Lung microvascular endothelial cell (primary cell): ENCODE measurements at places on chromosomes 2 and 18.

- no peak for DNase-seq
Measured at GRCh38 chr2:26582890-26583289, 58.3 kb downstream of the CIB4 start.

DNA sequence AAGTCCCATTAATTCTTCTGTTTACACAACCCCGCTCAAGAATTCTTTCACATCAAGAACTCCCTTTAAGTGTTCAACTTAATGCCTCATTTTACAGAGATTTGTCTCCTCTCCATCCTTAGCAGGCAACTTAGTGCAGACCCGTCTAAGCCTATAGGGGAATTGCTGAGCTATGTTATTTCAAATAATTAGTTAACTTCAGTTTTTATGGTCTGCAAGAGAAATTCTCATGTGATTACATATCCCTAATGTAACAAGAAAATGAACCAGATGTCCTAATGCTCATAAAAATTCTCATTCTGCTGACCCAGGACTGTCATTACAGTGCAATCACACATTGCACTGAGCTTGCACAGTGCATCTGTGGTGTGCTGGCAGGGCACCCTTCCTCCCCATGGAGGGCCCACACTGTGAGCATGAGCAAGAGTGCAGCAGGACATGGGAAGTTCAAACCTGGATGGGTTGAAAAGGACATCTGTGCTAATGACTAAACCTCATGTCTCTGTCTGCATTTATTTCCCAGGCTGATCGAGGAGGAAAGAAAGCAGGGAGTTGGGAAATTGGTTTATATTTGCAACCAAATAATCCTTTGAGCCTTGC is 97.1 kb downstream of the COL5A2 start:
- DNase-seq, result no peak

GRCh38 chr2:69501301-69501700 is 64.1 kb upstream of the NFU1 start:
- DNase-seq, result no peak

GRCh38 chr2:67600222-67600871 is 203.2 kb downstream of the ETAA1 start:
- DNase-seq, result no peak
